ENCODE measurements at places on chromosomes 12 and 14. TPM values are rescaled to one million over a fixed set of nuclear protein-coding genes. Genes with fewer than 3 reads are reported as not detected.

Gene KRT6C
- not detected for total RNA-seq

Gene CLEC4C
- not detected for total RNA-seq

Gene ATL1
- total RNA-seq = 1.4 TPM

Gene FOXN4
- total RNA-seq = not detected

Gene GAS2L3
- 0.12 TPM for total RNA-seq

Gene TDRD9
- 0.37 TPM for total RNA-seq

Gene HEBP1
- 12.1 TPM for total RNA-seq

Gene MMP17
- not detected for total RNA-seq

Gene CRIP1
- 558 TPM for total RNA-seq

Gene NAA25
- 27.9 TPM for total RNA-seq

Gene STAB2
- total RNA-seq = not detected

Gene RD3L
- total RNA-seq = not detected

Gene FAM186B
- total RNA-seq = not detected

Gene GON7
- 7.1 TPM for total RNA-seq

Gene CFAP54
- 0.27 TPM for total RNA-seq

Gene ZNF891
- total RNA-seq = 3.0 TPM

Gene HOXC12
- total RNA-seq = not detected

Gene KRT75
- total RNA-seq = not detected

Gene C14orf39
- not detected for total RNA-seq

Gene TSPAN9
- total RNA-seq = 1.2 TPM

Gene TSHR
- 19.3 TPM for total RNA-seq

Gene SERPINA9
- total RNA-seq = not detected

Gene KERA
- not detected for total RNA-seq

Gene EML5
- 0.69 TPM for total RNA-seq

Gene PTGES3
- 128 TPM for total RNA-seq

Gene GALC
- 17.5 TPM for total RNA-seq

Gene SMIM41
- 0.54 TPM for total RNA-seq

Gene DDX23
- 96.3 TPM for total RNA-seq

Gene LRP1-AS
- not detected for total RNA-seq

Gene ACVRL1
- not detected for total RNA-seq

Gene APOF
- not detected for total RNA-seq

Gene LRRC74A
- total RNA-seq = not detected

Gene LRFN5
- total RNA-seq = not detected

Gene SLC38A6
- 13.8 TPM for total RNA-seq

Gene LRCOL1
- not detected for total RNA-seq

Gene TAS2R7
- total RNA-seq = not detected

Gene SLC25A21
- not detected for total RNA-seq

Gene GSC
- not detected for total RNA-seq

Gene AQP6
- total RNA-seq = not detected

Gene PPM1H
- 0.99 TPM for total RNA-seq

Gene TMEM120B
- 7.5 TPM for total RNA-seq

Gene PLBD1
- total RNA-seq = not detected

Gene STRN3
- total RNA-seq = 27.1 TPM

Gene USP44
- 1.4 TPM for total RNA-seq

Gene TBX3
- not detected for total RNA-seq

Gene C1QL4
- total RNA-seq = not detected

Gene SIX4
- total RNA-seq = not detected

Gene EXOC3L4
- total RNA-seq = not detected

Gene OTOGL
- total RNA-seq = not detected

Gene TPPP2
- not detected for total RNA-seq

Gene SERPINA6
- not detected for total RNA-seq

Gene TAS2R8
- not detected for total RNA-seq

Gene RDH16
- 0.79 TPM for total RNA-seq

Gene SENP1
- 25.1 TPM for total RNA-seq

Gene AHNAK2
- total RNA-seq = not detected

Gene SPTB
- total RNA-seq = 0.91 TPM

Gene P2RX2
- not detected for total RNA-seq

Gene REM2
- total RNA-seq = 11.1 TPM

Gene CACNA2D4
- 7.1 TPM for total RNA-seq

Data from CD4-positive, CD25-positive, alpha-beta regulatory T cell (primary cell).